Suppressor macrophage (primary cell): ENCODE measurements at places on chromosomes 12 and 14.

- no peak for DNase-seq
These were observed 37.2 kb downstream of the PRKAB1 start for GRCh38 chr12:119705182-119705581.

DNA sequence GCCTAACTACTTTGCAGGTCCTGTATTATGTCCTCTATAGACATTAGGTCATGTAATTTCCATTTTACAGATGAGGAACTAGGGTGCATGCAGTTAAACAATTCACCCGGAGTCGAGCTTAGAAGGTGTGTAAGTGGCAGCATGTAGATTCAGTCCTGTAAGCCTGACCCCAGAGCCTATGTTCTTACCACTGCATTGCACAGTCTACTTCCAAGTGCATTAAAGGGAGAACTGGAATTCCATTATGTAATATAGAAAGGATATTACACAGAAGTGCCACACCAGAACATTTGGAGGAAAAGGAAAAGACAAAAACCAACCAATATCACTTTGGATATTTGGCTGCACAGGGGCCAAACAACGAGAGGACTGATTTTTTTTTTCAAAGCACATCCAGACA lies 1.2 kb downstream of the GLT8D2 start:
- no peak for DNase-seq

GRCh38 chr14:59507752-59508103 lies 23.4 kb downstream of the JKAMP start:
- no peak for DNase-seq

- no peak for DNase-seq
These were observed 1.7 kb downstream of the RALGAPA1 start for GRCh38 chr14:35807131-35807961.

- peak; percentile 85 for DNase-seq
These were observed 61.5 kb downstream of the SPATS2 start for GRCh38 chr12:49428793-49429192.

DNA sequence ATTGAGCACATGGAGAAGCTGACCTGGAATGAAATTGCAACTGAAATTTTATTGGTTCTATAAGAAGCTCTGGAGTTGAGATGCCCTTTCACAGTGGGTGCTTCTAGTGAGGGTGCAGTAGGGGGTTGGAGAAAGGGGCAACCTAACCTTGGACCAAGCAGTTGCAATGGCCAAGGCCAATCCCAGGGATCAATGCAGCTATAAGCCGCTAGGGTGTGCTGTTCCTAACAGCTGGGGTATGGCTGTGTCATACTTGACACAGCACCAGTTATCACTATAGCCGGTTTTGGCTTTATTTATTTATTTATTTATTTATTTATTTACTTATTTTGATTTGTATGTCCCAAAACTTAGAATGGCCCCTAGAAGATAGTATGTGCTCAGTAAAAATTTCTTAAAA lies 505.9 kb downstream of the FLRT2 start:
- peak; percentile 31 for DNase-seq

- no peak for DNase-seq
These were observed 12.0 kb downstream of the ABHD12B start for GRCh38 chr14:50883827-50884197.

DNA sequence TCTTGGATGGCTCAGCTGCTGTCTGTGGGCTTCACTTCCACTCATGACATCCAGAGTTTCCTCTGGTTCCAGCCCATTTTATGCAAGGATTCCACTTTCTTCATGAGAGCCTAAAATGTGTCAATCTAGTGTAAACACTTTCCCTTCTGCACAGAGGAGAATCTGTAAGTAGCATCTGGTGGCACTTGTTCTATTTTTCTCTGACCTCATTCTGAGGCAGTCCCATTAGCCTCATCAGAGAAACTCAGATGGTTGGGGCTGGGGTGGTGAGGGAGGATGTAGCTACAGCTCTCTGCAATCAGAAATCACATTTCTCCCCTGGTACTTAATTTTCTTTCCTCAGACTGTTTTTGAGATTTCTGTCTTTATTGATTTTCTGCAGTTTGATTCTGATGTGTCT lies 81.6 kb downstream of the PRMT8 start:
- DNase-seq = no peak

DNA sequence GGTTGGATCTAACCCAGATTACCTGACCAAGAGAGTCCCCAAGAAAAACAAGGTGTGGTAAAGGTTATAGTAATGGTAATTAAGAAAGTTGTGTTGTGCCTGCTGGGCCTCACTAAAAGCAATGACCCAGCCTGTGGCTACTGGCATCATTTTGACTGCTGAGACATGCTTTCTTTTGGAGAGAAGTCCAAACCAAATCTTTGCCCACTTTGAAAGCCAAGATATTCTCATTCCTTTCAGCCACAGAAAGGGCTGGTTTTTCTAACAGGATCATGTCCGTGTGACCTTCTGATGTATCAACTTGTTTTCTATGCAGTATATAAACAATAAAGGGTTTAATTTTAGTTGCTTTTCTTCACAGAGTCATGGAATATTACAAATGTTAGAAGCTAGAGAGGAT lies 388.6 kb downstream of the RAD51B start:
- no peak for DNase-seq

DNA sequence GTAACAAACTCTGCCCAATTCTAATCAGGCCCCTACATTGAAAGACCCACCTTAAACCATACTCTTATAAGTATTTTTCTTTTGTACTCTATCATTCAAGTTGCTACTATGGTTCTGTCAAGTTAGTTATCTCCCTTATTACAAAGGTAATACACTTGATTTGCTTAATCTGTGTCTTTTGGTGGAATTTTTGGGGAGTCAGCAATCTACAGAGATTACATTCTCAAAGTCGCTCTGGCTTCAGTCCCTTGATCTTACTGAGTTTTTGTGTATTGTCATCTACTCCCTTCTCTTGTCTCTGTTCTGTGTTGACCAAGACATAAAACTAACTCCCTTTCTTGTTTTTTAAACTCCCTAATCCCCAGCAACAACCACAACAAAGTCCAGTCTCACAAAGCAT lies 353.1 kb downstream of the LRIG3 start:
- DNase-seq = no peak

- DNase-seq = no peak
These were observed 928.7 kb downstream of the LRFN5 start for GRCh38 chr14:42535397-42535796.

DNA sequence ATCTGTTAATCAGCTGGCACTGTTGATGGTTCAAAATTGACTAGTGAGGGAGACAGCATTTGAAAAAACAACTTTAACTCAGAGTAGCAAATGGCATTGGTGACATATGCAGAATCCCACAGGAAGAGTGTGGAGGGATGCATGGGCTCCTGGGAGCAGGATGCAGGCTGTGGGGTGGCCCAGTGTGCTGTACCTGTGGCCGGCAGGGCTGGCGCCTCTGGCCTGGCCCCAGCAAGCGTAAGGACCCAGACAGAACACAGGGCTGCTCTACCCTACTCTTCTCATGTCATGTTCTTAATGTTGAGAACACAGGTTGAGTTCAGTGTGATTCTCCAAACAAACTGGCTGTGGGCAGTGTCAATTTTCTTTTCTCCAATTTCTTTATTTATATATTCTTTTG lies 33.4 kb downstream of the DDX51 start:
- no peak for DNase-seq

DNA sequence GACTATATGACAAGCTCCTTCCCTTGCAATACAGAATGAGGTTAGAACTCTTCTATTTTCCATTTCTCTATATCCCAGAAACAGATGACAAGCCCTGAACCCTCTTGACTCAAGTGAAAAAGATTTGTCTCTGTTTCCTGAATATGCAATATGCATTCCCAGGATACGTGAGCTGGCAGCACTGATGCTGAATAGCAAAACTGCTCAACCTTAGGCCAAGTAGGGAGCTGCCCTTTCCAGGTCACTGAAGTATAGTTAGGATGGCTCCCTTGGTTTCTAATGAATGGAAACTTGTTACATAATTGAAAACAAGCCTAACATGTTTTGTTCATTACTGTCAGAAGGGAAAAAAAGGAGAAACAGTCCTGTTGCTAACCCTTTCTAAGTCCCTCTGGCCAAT lies 47.9 kb upstream of the PLEKHG7 start:
- no peak for DNase-seq

DNA sequence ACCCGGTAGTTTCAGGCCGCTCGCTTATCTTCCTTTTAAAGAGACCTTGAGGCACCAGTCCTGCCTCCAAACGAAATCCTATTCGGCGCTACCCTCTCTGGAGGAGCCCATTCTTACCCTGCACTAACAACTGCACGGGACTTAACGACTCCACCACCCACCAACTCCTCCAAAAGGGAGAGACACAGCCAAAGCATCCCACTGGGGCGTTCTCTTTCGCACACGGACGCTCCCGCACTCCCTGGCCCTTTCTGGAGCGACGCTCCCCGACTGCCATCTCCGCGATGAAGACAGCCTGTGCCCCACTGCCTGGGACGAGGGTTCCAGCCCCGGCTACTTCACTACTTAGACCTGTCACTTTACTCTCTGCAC lies 650 bp downstream of the GALC start:
- peak; percentile 31 for DNase-seq

- DNase-seq = no peak
These were observed 89.0 kb downstream of the SLC38A1 start for GRCh38 chr12:46179693-46180452.

DNA sequence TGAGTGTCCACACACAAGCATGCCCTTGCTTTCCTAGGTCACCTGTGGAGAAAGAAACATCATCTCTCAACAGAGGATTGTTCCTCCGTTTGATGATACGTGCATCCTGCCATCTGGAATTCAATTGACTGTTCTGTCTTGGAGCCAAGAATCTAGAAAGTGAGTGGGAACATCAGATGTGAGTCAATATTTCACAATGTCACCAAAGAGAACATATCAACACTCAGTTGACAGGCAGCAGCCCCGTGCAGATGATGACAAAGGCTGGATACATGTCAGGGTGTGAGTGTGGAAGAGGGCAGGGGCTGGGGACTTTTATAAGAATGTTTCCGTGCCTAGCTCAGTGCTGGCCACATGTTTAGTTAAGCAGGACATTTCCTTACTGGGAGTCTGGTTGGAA lies 76.1 kb downstream of the TBC1D30 start:
- DNase-seq = no peak

DNA sequence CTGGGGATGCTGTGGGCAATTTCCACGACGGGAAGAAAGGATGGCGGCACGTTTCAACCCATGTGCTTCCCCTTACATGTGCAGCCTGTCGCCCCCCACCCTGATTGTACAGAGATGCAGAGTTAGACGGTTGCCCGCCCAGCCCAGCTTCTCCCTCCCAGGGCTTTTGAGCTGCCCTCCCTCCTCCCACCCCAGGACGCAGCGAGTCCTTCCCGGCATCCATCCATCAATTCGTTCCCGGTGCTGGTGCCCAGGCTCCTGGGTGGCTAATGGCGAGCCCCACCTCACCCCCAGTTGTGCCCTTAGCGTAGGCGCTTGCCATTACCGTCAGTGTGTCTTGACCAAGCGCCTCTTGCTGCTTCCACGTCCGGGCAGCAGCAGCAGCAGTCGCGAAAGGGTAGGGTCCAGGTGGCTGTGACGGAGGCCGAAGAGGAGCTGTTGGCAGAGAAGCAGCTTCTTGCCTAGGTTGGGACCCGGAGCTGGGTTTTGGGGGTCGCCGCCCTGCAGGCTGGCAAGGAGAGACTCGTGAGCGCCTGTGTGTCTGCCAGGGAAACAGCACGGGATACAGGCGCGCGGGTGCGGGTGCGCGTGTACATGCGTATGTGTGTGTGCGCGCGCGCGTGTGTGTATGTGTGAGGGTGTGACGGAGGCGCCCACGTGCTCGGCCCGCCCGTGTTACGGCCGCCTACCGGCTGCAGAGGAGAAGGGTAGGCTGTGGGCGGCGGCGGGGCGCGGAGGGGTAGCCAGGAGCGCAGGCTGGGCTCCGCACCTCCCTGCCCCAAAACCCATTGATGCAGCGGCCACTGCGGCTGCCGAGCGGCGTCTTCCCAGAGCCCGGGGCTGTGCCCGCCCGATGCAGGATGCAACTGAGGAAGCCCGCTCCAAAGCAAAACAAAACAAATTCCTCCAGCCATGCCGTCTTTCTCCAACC lies at the start of gene SLC6A15:
Gene SLC6A15, minus strand, starts transcription at position 602 of the 931 bp plus-strand sequence. CDS start 20,679 bp downstream, outside the sequence.
- no peak for DNase-seq

DNA sequence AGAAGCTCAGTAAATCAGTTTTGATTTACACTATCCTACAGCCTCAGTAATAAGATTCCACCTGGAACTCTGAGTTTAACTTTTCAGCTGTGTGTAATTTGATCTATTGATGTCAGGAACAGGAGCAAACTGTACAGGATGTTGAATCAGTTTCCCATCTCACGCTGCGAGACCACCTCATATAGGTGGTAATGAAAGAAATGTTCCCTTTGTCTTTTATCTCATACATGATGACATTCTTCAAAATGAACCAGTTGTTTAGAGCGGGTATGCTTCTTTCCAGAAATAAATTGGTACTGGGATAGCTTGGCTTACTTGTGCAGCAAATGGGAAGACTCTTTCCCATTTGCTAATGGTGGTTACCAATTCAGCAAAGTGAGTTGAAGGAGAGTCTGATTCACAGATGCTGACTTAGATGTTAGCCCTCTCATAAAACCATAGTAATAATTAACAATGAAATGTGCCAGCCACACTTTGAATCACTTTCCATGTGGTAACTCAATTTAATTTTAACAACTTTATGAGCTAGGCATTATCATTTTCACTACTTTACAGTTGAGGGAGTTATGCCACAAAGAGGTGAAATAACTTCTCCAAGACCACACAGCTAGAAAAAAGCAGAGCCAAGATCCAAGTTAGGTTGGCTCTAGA lies 251.5 kb downstream of the PAWR start:
- DNase-seq = no peak

- peak; percentile 32 for DNase-seq
These were observed 78.2 kb downstream of the PHLDA1 start for GRCh38 chr12:75953312-75953906.

DNA sequence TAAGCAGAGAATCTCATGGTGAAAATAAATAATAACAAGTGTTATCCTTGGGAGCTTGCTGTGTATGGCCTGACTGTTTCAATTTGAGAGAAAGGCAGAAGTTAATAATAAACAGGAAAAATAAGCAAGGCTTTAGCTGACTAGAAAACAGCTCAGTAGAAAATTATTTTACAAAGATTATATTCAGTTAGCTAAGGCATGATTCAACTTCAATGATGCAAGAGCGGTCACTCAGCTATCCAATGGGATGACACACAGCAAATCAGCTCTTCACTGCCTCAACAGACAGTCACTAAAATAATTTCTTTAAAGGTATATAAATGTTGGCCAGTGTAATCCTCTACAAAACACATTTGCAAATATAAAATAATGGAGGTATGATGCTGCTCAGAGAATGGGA lies 18.6 kb downstream of the GSTZ1 start:
- no peak for DNase-seq

- DNase-seq = no peak
These were observed 5.2 kb upstream of the GNG2 start for GRCh38 chr14:51855234-51855633.

DNA sequence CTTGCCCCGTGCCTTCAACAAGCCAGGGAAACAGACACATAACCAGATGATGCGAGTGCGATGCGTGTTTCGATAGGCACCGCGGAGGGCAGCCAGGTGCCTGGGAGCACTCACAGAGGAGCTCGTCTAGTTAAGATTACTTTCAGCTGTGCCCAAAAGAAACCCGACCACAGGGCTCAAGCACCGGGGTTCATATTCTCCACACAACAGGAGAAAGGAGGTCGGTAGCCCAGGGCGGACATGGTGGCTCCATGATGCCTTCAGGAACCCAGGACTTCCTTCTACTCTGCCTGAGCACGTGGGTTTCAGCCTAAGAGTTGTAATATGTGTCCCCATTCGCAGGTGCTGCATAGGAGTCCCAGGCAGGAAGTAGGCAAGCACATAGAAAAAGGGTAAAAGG lies 53.7 kb upstream of the DDX11 start:
- no peak for DNase-seq

- peak; percentile 53 for DNase-seq
These were observed 39.1 kb upstream of the GZMB start for GRCh38 chr14:24673059-24673458.

GRCh38 chr14:86858031-86858430 lies 1135.0 kb downstream of the GALC start:
- no peak for DNase-seq

GRCh38 chr14:79175671-79176070 lies 1005.5 kb downstream of the NRXN3 start:
- DNase-seq = no peak
